NCI-H1436 (cell line): ENCODE measurements at places on chromosomes 2 and 18.
A peak's percentile ranks its signal among the peaks of the same experiment; 100 is the strongest.

DNA sequence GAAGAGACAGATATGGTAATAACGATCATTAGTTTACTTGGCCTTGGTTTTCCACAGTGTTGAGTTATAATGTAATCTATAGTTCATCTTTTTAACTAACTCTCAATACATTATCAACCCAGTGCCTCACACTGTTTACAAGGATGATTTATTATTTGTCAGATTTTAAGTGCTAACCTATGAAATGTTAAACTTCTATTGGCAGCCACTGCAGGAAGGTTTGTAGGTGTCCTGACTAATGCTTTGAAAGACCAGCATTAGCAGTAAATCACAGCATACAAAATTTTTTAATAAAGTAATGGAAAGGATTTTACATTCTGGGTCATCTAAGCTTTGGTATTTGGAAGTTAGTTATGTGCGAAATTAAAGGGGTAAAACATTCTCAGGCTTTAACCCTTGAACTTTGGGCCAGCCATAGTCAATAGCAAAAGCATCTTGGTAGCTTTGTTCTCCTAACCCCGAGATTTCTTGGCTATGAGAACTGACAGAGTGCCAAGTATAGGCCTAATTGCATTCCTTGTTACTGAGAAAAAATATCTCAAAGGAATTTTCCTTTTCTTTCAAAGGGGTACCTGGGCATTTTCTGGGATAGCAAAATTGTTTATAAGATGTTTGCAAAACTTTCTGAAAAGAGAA, 30.6 kb downstream of the SPATS2L start:
- no peak for DNase-seq

- no peak for DNase-seq
Observed at GRCh38 chr2:162111958-162112850, 38.2 kb upstream of the DPP4 start.

GRCh38 chr2:57407772-57408201, 638.8 kb upstream of the VRK2 start:
- DNase-seq: no peak

DNA sequence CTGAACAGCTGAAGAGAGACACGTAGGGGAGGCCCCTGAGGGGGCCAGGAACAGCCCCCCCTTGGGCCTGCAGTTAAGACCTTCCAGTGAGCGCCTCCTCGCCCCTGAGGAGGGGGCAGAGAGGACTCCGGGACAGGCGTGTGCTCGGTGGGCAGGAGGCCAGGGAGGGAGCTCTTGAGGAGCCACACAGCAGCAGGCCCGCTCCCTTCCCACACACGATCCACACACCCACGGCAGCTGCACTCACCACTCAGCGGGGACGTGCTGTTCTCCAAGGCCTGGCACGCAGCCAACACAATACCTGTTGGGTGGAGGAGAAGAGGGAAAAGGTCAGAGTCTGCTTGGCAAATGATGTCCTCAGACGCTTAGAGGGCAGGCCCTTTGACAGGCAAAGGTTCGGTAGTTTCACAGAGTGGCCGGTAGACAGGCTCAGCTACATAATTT, 39.0 kb downstream of the TGFA start:
- DNase-seq: peak; percentile 44

DNA sequence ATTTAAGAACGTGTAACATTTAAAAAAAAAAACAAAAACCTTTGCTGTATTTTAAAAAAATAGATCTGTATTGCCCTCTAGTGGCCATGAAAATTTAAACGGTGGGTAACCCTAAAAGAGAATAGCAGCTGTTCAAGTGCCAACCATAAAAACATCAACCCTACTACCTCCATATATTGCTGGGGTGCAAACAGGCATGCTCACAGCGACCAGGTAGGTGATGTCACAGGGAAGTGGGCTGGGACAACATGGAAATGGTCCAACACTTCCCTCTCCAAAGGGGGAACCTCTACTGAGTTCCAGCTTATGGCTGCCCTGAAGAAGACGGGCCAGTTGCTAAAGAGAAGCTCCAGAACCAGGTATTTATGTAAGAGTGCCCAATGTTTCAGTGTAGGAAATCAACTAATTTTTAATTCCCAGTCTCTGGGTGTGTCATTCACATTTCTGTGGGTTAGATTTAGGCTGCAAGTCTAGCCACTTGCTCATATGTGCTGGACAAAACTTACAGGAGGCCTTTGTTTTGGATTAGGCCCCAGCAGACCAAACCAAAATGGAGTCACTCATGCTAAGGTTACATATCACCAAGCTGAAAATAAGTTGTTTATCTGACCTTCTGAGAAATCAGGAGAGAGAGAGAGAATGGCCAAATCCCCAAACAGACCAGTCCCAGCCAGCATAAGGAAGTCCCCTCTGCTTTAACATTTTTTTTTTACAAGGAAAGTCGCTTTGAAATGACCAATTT, 54.5 kb downstream of the SKA1 start:
- peak; percentile 39 for DNase-seq

GRCh38 chr2:241352227-241352626, 3.9 kb upstream of the FARP2 start:
- DNase-seq: no peak

DNA sequence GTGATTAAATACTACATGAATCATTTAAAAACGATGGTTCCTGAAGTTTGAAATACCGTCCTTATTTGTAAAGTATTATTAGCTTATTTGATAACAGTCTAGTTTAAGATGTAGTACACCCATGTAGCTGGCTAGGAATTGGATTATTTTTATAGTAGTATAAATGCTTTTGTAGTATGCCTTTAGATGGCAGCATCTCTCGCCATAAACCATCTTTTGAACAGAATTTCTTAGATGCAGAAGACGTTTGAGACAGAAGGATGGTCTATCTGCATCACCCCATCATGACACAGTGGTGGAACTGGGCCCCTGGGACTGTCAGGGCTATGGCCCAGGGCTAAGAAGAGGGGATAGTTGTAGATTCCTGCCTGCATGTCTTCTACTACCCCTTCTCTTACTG, 152.7 kb downstream of the WDSUB1 start:
- no peak for DNase-seq

GRCh38 chr2:74004212-74005182, 19.8 kb downstream of the TET3 start:
- DNase-seq: no peak

GRCh38 chr18:3265564-3266033, 3.7 kb downstream of the MYL12B start:
- no peak for DNase-seq
